ENCODE measurements at places on chromosomes 3 and 15.

GRCh38 chr3:52703341-52703740 lies 2.2 kb downstream of the GLT8D1 start:
- no peak for ATAC-seq

DNA sequence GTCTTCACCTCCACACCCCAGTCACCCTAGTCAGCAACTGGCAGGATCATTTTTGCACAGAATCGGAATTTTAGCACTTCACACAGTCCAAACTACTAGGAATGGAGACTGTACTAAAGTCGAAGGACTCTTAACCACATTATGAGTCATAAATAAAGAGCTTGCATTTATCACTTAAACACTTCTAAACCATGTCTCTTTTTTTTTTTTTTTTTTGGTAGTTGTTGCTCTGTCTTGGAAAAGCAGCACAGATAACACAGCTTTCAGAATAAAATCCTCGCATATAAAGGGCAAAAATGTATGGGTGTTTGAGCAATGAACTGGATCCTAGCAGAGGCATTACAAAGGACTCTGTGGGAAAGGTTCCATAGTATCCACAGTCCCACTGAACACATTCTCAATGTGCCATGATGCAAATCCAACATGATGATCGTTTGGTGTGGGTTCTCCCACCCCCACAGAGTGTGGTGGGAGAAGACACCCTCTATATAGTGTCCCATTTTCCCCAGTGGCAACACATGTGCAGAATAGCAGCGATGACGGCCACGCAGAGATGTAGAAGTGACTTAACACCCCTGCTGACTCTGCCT lies 47.1 kb downstream of the FOXP1 start:
- no peak for ATAC-seq

GRCh38 chr3:151580591-151580990 lies 119.7 kb upstream of the IGSF10 start:
- no peak for ATAC-seq

DNA sequence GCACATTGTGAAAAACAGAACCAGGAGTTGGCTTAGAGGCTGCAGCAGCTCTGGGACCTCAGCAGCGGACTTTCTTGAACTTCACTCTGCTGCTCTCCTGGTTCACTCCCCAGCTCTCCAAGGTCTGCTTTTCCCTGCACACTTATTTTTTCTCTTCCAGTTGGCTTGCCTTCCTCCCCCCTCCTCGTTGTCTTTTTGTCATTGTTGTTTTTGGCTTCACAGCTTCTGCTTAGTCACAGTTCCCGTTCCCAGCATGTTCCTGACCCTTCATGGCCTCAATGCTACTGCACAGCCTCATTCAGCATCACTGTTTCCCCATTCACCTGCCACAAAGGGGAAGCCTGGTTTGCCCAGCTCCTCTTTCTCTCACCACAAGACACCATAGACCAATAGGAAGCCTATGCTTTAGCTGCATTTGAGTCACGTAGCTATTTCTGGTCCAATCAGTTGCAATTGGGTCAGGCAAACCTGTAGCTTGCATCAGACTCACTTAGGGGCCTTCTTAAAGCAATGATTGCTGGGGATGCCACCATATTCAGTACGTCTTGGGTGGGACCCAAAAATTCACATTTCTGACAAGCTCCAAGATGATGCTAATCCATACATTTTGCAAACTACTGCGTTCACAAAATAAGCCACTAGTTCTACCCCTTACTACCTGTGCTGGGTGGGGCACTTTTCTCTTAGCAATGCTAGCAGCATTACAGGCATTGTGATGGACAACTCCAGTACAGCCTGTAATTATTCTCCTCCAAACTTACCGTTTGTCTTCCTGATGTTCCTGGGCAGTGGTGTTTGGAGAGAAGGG lies 7.8 kb upstream of the SUMF1 start:
- ATAC-seq, result peak; percentile 92

DNA sequence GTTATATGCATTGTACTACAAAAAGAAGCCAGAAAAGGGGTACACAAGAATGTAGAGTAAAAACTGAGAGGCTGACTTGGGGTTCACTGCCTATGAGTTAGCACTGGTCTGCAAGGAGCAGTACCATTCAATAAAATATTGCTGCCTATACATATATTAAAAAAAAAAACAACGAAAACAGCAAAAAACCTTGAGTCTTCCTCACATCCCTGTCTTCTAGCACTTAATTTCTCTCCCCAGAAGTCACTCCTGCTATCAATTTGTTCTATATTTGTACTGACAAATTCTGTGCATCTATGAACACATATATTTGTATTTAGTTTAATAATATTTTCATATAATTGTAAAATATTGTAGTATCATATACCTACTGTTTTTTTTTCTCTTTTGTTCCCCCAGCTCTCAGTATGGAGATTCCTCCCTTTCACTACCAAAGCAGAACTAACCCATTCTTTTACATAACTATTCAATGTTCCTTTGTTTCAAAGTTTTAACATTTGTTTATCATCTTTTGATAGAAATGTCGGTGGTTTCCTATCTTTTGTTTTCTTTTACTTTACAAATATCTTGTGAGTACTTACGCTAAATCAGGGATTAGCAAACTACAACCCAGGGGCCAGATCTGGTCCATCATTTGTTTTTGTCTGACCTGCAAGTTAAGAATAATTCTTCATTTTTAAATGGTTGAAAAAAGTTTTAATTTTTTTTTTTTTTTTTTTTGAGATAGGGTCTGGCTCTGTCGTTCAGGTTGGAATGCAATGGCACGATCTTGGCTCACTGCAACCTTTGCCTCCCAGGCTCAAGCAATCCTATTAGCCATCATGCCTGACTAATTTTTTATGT lies 14.8 kb upstream of the FEM1B start:
- ATAC-seq, result no peak

GRCh38 chr3:33380653-33381052 lies 59.6 kb downstream of the UBP1 start:
- ATAC-seq, result no peak

- ATAC-seq, result no peak
These were observed 515.9 kb downstream of the RBMS3 start for GRCh38 chr3:29796808-29797207.

- ATAC-seq, result no peak
These were observed 109.9 kb downstream of the TLE3 start for GRCh38 chr15:69987492-69988489.
